ENCODE measurements at places on chromosomes 6 and 20.

- peak; percentile 85 for DNase-seq
Observed at GRCh38 chr20:34637245-34638038, 39.5 kb downstream of the PIGU start.

- peak; percentile 81 for DNase-seq
Observed at GRCh38 chr6:99746261-99746895, 139.7 kb downstream of the PRDM13 start.

- peak; percentile 47 for DNase-seq
Observed at GRCh38 chr6:124964764-124965105, 2.5 kb downstream of the RNF217 start.

DNA sequence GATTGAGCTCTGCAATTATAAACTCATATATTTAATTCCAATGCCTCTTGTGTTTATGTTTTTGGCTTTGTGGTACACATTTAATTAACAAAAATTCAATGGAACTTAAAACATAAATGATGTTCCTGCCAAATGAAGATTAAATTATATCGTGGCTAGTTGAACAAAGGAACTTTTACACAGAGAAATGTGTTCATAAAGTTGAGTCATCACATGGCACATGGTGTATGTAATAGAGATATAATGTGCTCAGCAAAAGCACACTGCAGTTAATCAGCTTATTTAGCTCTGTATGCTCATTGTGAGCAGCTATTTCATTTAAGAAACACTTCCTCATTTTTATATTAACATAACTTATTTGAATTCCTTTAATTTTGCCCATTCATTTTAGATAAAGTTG lies 1295.6 kb upstream of the CITED2 start:
- peak; percentile 20 for DNase-seq

GRCh38 chr6:33241968-33242367 lies 29.7 kb downstream of the VPS52 start:
- DNase-seq = no peak

GRCh38 chr20:41306061-41306727 lies 11.3 kb downstream of the ZHX3 start:
- no peak for DNase-seq

GRCh38 chr6:96013531-96013930 lies 2.2 kb upstream of the FUT9 start:
- no peak for DNase-seq

- DNase-seq = peak; percentile 95
Observed at GRCh38 chr6:80454197-80454596, 347.7 kb downstream of the BCKDHB start.
